Stimulated activated CD4-positive, alpha-beta T cell treated with anti-CD3 and anti-CD28 coated beads, Interleukin-1b, Interleukin-23, amount 100 ng/mL, for 4 hours (primary cell): ENCODE measurements at places on chromosomes 4 and X.

DNA sequence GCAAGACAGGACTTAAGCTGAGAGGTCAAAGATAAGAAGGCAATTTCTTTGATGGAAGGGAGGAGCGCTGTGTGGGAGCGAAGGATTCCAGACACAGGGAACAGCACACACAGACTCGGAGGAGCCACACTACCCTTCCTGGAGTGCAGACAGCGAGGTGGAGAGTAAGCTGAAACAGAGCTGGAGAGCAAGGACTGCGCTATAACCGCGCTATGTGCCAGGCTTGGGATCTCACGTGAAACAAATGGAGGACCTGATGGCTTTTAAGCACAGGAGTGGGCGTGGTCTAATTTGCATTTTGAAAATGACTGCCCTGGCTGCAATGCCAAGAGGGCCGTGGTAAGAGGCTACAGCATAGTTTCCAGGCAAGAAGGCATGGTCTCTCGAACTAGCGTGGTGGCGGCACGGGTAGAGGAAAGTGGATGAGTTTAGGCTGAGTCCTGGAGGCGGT, 113.9 kb upstream of the SORBS2 start:
- DNase-seq = no peak

- DNase-seq = no peak
Measured at GRCh38 chr4:10066206-10066605, 44.9 kb upstream of the SLC2A9 start.

DNA sequence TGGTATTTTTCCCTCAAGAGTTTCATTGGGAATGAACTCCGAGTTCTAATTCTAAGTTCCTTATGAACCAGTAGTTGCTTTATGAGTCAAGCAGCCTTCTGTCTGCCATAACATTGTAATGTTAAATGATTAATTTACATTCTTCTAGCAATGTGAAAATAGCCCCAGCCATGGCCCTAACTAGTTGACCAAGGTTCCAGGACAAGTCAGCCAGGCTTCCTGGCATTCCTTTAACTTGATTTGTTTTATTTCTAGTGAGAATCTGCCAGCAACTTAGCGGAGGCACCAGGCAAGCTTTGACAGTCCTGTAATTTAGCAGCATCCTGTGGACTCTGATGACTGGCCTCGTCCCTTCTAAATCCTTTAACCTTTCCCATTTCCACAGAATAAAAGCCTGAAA, 69.0 kb downstream of the GLRA2 start:
- DNase-seq = no peak

- no peak for DNase-seq
Measured at GRCh38 chr4:128303986-128304385, 16.4 kb upstream of the PGRMC2 start.

DNA sequence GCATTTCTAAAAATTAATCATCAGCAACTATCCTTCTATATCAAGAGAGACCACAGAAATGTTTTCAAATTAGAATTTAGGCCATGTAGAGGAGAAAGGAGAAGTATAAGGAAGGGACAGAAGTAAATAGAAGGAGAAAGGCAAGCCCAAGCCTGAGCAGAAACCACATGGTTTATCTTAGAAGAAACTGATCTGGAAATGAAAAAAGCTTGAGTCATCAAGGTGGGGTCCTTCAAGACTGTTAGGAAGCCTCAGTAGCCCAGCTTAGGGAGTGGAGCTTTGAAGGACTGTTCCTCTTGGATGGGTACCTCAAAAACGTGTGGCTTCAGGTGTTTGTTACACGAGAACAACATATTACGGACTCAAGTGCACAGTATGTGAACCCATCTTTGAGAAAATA, 4.5 kb downstream of the BMX start:
- DNase-seq = no peak

GRCh38 chrX:41122664-41123257, 37.5 kb downstream of the USP9X start:
- DNase-seq = no peak

DNA sequence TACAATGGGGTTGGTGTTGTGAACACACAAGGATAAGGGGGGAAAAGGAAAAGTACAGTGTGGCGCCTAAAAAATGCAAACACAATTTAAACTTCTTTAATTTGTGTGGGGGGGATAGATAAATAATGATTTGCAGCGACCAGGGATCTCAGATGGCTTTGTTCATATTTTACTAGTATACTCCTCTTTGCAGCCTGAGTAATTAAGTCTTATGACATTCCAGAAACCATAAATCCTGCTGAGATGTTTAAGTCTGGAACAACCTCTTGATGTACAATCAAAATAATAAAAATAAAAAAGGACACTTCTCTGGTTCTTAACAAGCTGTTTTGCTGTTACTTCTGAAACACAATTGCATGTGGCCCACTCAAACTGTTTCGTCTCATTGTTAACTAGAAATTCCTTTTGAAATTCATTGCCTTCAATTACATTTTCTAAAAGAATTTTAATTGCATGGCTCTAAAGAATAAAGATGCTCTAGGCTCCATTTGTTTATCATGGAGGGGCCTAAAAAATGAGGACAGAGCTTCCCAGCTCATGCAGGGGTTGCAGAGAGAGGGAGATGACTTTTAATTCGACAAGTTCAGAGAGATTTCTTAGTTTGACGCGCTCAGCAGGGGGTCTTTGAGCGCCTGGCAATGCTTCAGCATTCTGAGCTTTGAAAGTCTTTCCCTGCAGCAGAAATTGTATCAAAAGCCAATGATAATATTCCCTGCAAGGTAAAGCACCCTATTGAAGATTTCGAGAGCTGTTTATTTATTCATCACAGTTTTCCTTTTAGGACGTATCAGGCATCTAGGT, 892.4 kb upstream of the TENM3 start:
- no peak for DNase-seq

- no peak for DNase-seq
Measured at GRCh38 chr4:30714408-30715031, 5.6 kb upstream of the PCDH7 start.

DNA sequence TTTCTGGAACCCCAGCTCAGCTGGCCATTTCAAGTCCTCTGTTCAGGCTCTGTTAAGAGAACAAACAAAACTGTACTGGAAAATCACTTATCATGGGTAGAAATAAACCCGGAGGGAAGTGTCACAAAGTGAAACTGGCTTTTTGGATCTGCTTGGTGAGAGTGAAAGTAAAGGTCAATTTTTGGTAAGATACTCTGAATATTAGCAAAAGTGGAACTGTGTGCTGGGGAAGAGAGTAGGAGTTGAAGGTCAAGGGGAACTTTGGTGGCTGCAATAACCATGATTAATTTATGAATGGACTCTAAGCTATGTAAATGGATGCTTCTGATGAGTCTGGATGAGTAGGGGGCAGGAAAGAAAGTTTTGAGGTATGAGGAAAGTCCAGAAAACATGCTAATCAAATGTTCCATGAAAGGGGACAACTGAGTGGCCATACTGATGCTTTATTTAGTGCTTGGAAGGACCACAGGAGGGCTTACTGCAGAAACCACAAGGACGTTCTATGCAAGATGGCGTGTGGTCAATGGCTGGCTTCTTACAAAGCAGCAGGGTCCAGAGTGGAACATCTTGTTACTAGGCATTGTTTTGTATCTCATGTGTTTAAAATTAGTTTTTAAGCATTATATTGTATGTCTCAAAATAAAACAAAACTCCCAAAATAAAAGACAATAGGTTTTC, 36.8 kb upstream of the TNIP3 start:
- DNase-seq = no peak

GRCh38 chr4:186501554-186501953, 53.8 kb downstream of the MTNR1A start:
- no peak for DNase-seq

DNA sequence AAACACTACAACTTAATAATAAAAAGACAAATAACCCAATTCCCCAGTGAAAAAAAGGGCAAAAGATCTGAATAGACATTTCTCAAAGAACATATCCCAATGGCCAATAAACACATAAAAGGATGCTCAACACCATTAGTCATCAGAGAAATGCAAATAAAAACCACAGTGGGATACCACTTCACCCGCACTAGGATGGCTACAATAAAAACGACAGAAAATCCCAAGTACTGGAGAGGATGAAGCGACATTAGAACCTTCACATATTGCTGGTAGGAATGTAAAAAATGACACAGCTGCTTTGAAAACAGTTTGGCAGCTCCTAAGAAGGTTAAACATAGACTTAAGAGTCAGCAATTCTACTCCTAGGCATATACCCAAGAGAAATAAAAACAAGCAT, 140.6 kb upstream of the ARX start:
- DNase-seq = no peak

DNA sequence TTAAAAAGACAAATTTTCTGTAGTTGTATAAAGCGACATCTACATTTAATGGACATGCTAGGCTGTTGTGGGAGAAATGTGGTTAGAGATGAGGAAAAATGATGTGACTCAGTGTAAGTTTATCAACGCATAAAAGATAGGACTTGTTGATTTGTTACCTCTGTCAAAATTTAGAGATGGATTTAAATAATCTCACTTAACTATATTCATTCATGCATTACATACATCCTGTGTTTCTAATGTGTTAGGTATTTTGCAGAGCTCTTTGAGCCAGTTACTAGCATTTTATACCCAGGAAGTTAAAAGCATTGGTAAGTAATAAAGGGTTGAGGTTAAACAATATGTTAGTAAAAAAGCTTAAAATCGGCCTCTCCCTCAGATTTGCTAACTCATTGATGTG, 34.3 kb downstream of the METAP1 start:
- no peak for DNase-seq

- no peak for DNase-seq
Measured at GRCh38 chr4:56757261-56757746, 64.2 kb downstream of the SPINK2 start.

- DNase-seq = no peak
Measured at GRCh38 chr4:52173470-52174045, 122.5 kb downstream of the SPATA18 start.

- no peak for DNase-seq
Measured at GRCh38 chr4:188854436-188854835, 715.2 kb downstream of the TRIML1 start.
